Activated CD8-positive, alpha-beta memory T cell treated with anti-CD3 and anti-CD28 coated beads, Interleukin-2, amount 10 ng/mL, durations not matched to agents 7 days and 5 days (primary cell): ENCODE measurements at places on chromosomes 1 and 21. TPM values are rescaled to one million over a fixed set of nuclear protein-coding genes. Genes with fewer than 3 reads are reported as not detected.
A peak's percentile ranks its signal among the peaks of the same experiment; 100 is the strongest.

The CELA3A gene
- total RNA-seq: not detected

The ACOT11 gene
- total RNA-seq: 0.96 TPM

The LHX8 gene
- not detected for total RNA-seq

The CDCA8 gene
- total RNA-seq: 97.3 TPM

The ASPM gene
- 73.8 TPM for total RNA-seq

The TEX50 gene
- not detected for total RNA-seq

The C1QB gene
- not detected for total RNA-seq

- H3K27ac ChIP-seq: no peak within 1 kb of the TSS
- H3K4me3 ChIP-seq: peak within 1 kb of the TSS; percentile 69
- no peaks in the 10 kb centered on the region for H3K36me3 ChIP-seq
These were observed at the start of gene FAM89A for GRCh38 chr1:231040019-231040799. FAM89A (minus strand) TSS chr1:231040254; CDS start chr1:231040211, 43 bp downstream.

DNA sequence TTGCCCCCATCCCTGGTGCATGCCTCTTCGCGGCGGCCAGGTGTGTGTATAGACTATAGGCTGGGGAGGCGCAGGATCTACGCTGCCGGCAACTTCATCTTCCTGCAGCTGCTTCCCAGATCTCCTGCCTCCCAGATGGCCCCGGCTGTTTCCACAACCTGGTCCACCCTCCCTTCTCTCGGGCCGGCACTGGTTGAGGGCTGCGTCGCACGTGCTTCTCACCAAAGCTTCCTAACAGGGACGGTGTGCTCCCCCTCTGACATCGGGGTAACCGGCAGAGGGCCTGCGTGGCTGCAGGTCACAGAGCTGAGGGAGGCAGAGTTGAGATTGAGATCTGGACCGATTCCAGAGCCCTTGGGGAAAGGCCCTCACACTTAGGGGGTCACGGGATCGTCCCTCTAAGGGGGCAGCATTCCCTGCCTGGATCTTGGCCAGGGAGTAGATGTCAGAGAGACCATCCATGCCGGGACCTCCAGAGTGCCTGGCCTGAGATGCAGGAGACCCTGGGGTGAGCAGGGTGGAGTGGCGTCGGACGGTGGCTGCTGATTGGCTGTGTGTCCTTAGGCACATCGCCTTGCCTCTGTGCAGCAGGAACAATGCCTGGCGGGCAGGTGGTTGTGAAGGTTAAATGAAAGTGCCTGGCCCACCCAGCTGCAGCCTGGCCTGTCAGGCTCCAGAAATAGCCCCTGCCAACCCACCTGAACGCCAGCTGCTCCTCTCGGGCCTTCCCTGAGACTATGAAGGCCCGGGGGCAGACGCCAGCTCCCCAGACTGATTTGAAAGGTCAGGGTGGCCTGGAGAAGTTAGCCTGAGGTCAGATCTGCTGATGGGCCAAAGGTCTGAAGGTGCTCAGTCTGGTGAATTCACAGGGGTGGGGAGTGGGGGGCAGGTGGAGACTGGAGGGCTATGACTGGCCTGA, 6.1 kb upstream of the MASP2 start:
- H3K27me3 ChIP-seq: no peaks in the 10 kb centered on the region
- H3K36me3 ChIP-seq: peaks cover 6% of the 10 kb centered on the region
- DNase-seq: no peak
- no peak overlapping the region for H3K4me3 ChIP-seq
- H3K4me1 ChIP-seq: peaks cover 22% of the 10 kb centered on the region

DNA sequence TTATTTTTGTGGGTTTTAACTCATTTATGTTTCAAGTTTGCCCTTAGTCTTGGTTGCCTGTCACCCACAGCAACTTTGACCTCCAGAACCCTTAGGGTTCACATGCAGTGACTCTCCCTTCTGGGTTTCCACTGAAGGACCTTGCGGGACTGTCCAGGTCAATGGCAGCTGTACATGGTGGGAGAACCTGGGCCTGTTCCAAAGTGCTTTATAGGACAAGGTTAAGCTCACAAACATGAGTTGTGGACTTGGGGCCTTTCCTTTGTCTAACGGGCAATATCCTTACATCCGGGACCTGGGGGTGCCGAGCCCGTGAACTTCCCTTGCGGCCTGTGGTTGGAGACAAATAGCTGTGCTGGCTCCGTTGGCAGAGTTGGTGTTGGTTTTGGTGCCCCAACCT, 77.8 kb downstream of the CD58 start:
- no peaks in the 10 kb centered on the region for H3K36me3 ChIP-seq
- H3K4me3 ChIP-seq: no peak overlapping the region
- H3K27me3 ChIP-seq: no peaks in the 10 kb centered on the region
- DNase-seq: no peak

- H3K36me3 ChIP-seq: no peaks in the 10 kb centered on the region
- no peak overlapping the region for H3K4me3 ChIP-seq
- no peaks in the 10 kb centered on the region for H3K27me3 ChIP-seq
- no peak overlapping the region for H3K27ac ChIP-seq
- H3K4me1 ChIP-seq: no peaks in the 10 kb centered on the region
- no peak for DNase-seq
These were observed 628.3 kb downstream of the MATN1 start for GRCh38 chr1:30095051-30095450.

DNA sequence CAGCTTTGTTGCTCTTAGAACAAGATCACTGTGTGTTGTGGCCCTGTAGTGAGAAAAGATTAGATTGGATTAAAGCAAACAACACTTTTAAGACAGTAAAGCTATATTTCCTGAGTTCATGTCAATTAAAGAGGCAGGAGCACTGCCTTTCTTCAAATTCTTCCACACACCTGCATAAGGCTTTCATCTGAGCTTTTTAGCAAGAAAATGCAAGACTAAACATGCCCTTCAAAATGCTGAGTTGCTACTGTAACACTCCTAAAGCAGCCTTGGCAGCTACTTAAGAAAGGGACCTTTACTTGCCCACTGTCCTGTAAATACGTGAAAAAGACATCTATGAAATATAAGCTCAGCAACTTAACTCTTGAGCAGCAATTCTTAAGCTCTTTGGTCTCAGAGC, 11.8 kb downstream of the DPH5 start:
- H3K4me1 ChIP-seq: no peaks in the 10 kb centered on the region
- H3K27ac ChIP-seq: no peak overlapping the region

DNA sequence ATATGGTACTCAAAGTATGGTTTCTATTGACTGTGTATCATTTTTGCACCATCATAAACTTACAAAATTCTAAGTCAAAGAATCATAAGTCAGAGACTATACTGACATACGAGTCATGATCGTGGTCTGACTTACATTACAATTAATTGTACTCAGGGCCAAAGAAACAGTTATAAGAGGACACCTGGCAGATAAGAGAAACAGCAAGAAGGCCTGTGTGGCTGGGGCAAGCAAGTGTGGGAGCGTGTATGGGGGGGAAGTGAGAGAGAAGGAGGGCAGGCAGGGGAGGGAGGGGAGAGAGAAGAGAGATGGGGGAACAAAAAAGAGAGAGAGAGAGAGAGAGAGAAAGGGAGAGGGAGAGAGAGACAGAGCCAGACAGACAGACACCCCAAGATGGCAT, 70.9 kb downstream of the RERE start:
- H3K4me3 ChIP-seq: no peak overlapping the region
- DNase-seq: no peak
- H3K36me3 ChIP-seq: peaks cover 6% of the 10 kb centered on the region
- no peak overlapping the region for H3K27ac ChIP-seq

DNA sequence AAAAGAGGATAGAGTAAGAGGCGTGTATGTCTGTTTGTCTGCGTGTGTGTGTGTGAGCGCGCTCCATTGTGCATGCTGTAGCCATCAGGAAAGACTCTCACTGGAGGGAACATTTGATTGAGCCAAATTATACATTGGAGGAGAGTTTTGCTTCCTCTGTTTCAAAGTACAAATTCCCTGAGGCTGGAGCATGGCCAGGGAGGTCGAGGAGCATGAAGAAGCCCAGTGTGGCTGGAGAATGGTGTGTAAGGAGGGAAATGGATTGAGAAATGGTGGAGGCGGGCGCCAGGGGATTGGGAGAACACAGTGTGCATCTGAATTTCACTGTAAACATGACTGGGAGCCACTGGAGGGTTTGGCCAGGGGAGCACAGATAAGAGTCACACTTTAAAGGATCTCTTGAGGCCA, 22.1 kb upstream of the EFNA1 start:
- H3K36me3 ChIP-seq: no peaks in the 10 kb centered on the region
- H3K27me3 ChIP-seq: peaks cover 12% of the 10 kb centered on the region
- DNase-seq: no peak
- H3K27ac ChIP-seq: no peak overlapping the region
- no peaks in the 10 kb centered on the region for H3K4me1 ChIP-seq
- no peak overlapping the region for H3K4me3 ChIP-seq

DNA sequence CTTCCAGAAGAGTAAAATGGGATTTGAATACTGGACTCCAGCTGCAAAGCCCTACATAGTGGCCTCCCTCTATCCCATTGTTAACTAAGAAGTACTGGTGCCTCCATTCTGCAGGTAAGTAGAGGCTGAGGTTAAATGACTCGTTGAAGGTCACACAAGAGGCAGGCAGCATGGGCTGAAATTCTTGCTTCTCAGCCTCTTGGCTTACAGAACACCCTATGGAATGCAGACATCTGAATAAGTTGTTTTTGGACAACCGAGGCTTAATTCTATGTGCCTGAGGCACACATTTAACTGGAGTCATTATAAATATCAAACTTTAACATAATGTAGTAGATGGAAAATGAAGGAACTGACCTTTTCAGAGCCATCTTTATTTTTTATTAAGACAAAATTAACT, 5.7 kb downstream of the DNAJC11 start:
- H3K27me3 ChIP-seq: no peaks in the 10 kb centered on the region
- no peak overlapping the region for H3K4me3 ChIP-seq
- H3K4me1 ChIP-seq: peaks cover 23% of the 10 kb centered on the region
- no peak overlapping the region for H3K27ac ChIP-seq
- no peaks in the 10 kb centered on the region for H3K36me3 ChIP-seq
- DNase-seq: no peak

- no peak for DNase-seq
- no peak overlapping the region for H3K4me3 ChIP-seq
- peaks cover 9% of the 10 kb centered on the region for H3K4me1 ChIP-seq
- H3K27ac ChIP-seq: no peak overlapping the region
- peaks cover 29% of the 10 kb centered on the region for H3K27me3 ChIP-seq
These were observed 3.6 kb upstream of the PLEKHG5 start for GRCh38 chr1:6495041-6495441.

GRCh38 chr1:89310976-89311375, 38.3 kb upstream of the GBP5 start:
- H3K4me3 ChIP-seq: peak overlapping the region; percentile 11
- DNase-seq: no peak
- peak overlapping the region; percentile 99 for H3K27ac ChIP-seq
- H3K4me1 ChIP-seq: peaks cover 42% of the 10 kb centered on the region

DNA sequence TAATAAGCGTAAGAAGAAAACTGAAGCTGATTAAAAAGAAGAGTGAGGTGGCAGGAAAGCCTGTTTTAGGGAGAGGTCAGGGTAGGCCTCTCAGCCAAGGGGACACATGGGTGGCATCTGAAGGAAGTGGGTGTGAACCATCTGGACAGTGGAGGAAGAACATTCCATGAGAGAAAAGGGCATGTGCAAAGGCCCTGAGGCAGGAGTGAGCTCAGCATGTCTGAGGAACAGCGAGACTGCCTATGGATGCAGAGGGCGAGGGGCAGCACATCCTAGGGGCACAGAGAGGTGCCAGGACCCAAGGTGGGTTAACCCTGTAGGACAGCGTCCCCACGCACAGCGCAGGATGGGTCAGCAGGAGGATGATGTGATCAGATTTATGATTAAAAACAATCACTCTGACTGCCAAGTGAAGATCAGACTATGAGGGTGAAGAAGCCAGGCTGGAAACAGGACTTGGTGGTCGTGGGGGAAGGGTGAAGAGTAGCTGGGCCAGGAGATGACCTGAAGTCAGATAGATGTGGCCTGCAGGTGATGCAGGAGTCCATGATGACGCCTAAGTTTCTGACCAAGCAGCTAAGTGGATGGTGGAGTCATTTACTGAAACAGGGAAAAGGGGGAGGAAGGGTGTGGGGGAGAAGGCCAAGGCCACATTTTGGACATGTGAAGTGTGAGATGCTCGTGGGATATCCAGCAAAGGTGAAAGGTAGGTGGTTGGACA, 37.9 kb downstream of the PABPC4 start:
- H3K27ac ChIP-seq: no peak overlapping the region
- no peak overlapping the region for H3K4me3 ChIP-seq
- peaks cover 1% of the 10 kb centered on the region for H3K4me1 ChIP-seq
- no peak for DNase-seq
- no peaks in the 10 kb centered on the region for H3K27me3 ChIP-seq
- H3K36me3 ChIP-seq: peaks cover 2% of the 10 kb centered on the region

DNA sequence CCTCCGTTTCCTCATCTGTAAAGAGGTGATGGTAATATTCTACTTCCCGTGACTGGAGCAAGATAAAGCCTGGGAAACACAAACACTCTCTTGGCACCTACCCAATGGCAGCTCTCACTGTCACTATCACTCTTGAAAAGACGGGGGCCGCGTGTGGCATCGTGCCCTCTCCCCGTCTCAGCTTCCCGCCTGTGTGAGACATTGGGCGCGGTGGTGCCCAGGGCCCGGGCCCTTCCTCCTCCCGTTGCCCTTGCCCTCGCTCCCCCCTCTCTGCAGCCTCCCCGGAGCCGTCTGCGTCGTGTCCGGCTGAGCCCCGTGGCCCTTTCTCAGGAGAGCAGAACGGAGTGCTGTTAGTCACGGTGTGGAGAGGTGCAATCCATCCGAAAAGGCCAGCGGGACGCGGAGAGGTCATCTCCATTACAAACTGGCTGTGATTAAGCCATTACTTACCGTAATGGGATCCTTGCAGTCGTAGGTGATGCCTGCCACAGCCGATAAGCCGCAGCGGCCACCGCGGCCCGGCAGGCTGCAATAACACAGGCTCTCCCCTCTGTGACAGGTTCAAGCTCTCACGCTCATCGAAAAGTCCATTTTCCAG, 156.4 kb upstream of the ZC3H12A start:
- H3K4me1 ChIP-seq: no peaks in the 10 kb centered on the region
- DNase-seq: no peak
- no peak overlapping the region for H3K4me3 ChIP-seq
- H3K27me3 ChIP-seq: peaks cover 57% of the 10 kb centered on the region

GRCh38 chr1:22619252-22619651, 17.2 kb upstream of the C1QA start:
- no peaks in the 10 kb centered on the region for H3K4me1 ChIP-seq
- H3K4me3 ChIP-seq: no peak overlapping the region
- H3K27ac ChIP-seq: no peak overlapping the region
- peaks cover 10% of the 10 kb centered on the region for H3K27me3 ChIP-seq
- DNase-seq: no peak
- no peaks in the 10 kb centered on the region for H3K36me3 ChIP-seq

DNA sequence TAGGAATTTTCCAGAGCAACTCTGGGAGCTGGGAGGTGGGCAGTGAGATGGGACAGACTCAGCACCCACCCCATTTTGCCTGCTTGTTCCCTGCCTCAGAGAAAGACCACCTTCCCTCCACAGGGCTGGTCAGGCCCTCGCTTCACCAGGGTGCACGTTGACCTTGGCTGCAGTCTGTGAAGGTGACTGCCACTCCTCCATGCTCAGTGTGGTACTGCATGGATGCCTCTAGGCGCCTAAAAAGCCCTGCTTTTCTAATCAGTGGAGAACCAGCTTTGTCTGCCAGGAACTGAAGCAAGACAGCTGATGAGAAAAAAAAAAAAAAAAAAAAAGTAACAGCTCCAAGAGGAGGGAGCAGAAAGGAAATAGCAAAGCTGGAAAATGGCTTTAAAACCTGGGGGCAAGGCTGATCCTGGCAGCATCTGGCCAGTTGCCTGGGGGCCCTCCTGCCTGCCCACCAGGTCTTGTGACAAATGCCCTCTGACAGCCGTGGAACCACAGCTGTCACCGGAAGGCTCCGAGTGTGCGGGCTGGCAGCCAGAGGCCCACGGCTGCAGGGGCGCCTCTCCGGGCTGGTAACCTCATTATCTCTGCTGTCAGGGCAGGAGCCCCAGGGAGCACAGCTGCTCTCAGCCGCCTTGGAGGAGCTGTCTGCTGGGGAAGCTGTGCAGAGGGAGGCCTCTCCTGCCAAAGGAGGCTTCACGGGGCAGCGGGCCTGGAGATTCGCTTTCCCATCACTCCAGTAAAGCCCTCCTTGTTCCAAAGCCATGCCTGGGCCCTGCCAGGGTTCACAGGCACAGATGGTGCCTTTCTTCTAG, 13.7 kb downstream of the KIAA1614 start:
- no peaks in the 10 kb centered on the region for H3K4me1 ChIP-seq
- peaks cover 7% of the 10 kb centered on the region for H3K27me3 ChIP-seq
